ENCODE measurements at places on chromosomes 5 and 9. TPM values are rescaled to one million over a fixed set of nuclear protein-coding genes. Genes with fewer than 3 reads are reported as not detected.

UBE2QL1 gene
- not detected for polyA plus RNA-seq

SH3GL2 gene
- polyA plus RNA-seq: 0.05 TPM

ADRA1B gene
- polyA plus RNA-seq: 1.5 TPM

FYB1 gene
- polyA plus RNA-seq: not detected

PCDHGA5 gene
- polyA plus RNA-seq: 1.3 TPM

GRCh38 chr5:9239071-9239470, 306.8 kb downstream of the SEMA5A start:
- no peaks in the 10 kb centered on the region for H3K27me3 ChIP-seq
- no peak overlapping the region for H3K4me3 ChIP-seq
- no peaks in the 10 kb centered on the region for H3K36me3 ChIP-seq
- DNase-seq: peak; percentile 32
- no peak overlapping the region for H3K27ac ChIP-seq

DNA sequence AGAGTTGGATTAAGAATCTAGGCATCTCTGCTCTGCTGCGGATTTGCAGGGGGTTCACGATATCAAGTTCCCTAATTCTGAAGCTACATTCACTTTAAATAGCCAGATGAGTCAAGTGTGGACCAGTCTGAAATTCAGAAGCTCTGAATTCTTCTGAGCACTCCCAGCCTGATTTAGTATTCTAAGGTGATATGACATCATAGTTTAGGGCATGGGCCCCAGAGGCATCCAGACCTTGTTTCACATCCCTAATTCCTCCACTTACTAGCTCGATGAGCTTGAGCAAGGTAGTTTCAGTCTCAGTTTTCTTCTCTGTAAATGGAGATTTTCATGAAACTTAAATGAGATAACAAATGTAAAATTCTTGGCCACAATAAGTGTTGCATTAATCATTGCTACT, 65.2 kb downstream of the TMEM167A start:
- no peak overlapping the region for H3K27ac ChIP-seq
- H3K4me3 ChIP-seq: no peak overlapping the region
- H3K36me3 ChIP-seq: no peaks in the 10 kb centered on the region
- H3K4me1 ChIP-seq: peaks cover 2% of the 10 kb centered on the region

DNA sequence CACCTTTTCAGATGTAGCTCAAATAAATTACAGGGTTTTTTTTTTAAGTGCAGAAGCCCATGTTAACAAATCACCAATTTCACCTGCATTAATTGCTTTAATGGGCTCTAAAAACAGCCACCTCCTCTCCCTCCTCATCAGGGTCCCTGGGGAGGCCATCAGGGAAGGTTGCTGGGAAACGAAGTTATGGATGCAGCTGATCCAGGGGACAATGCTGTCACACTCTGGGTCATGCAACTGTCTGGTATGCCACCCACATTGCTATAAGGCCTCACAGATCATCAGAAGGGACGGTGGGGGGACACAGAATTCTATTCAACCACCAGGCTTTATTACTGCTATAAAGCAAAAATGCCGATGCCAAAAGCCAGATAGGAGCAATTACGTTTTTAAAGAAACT, 9.3 kb downstream of the WHRN start:
- H3K27ac ChIP-seq: no peak overlapping the region
- H3K36me3 ChIP-seq: no peaks in the 10 kb centered on the region
- H3K27me3 ChIP-seq: peaks cover 21% of the 10 kb centered on the region
- H3K4me3 ChIP-seq: no peak overlapping the region
- H3K4me1 ChIP-seq: no peaks in the 10 kb centered on the region

GRCh38 chr9:83936523-83936922, 15.3 kb upstream of the KIF27 start:
- no peaks in the 10 kb centered on the region for H3K36me3 ChIP-seq
- DNase-seq: no peak
- H3K27ac ChIP-seq: no peak overlapping the region
- H3K27me3 ChIP-seq: no peaks in the 10 kb centered on the region

DNA sequence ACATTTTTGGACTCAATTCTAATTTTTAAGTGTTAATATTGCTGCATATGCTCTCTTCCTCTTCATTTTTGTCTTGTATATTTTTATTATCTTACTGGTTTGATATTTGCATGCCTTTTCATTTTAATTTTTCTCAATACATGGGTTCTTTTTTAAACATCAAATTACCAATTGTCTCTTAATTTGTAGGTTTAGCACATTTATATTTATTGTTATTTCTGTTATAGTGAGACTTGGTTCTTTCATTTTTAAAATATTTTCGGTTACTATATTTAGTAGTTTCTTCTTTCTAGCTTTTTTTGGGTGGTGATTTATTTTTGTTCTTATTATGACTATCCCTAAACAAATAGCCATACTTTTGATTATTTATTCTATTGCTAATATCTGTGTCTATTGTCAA, 19.4 kb downstream of the SPINK5 start:
- H3K36me3 ChIP-seq: no peaks in the 10 kb centered on the region
- H3K27ac ChIP-seq: no peak overlapping the region
- no peak overlapping the region for H3K4me3 ChIP-seq
- H3K27me3 ChIP-seq: no peaks in the 10 kb centered on the region
- no peak for DNase-seq

GRCh38 chr5:60649288-60649917, 50.6 kb downstream of the DEPDC1B start:
- H3K4me3 ChIP-seq: no peak overlapping the region
- no peak overlapping the region for H3K27ac ChIP-seq
- H3K27me3 ChIP-seq: no peaks in the 10 kb centered on the region
- no peaks in the 10 kb centered on the region for H3K36me3 ChIP-seq
- DNase-seq: peak; percentile 51

DNA sequence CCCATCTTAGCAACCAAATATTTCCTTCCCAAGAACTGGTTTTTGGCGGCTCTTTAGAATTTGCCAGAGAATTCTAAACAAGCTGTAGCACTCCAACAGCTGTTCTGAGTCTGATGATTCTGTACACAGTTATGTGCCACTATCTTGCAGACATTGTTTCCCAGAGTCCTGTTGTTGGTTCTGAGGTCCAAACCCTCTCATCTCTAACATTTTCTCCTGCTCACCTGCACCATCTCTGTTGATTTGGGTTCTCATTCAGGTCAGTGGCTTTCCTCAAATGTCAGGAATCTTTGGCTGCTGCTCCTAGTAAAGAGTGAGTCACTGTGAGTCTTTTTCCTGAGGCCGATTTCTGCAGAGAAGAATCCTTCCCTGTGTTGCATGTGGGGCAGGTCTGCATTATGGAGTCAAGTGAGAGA, 50.0 kb downstream of the CAMSAP1 start:
- DNase-seq: peak; percentile 72
- no peak overlapping the region for H3K4me3 ChIP-seq
- H3K4me1 ChIP-seq: peaks cover 13% of the 10 kb centered on the region
- H3K27ac ChIP-seq: no peak overlapping the region
- H3K27me3 ChIP-seq: no peaks in the 10 kb centered on the region
- H3K36me3 ChIP-seq: peaks cover 8% of the 10 kb centered on the region

DNA sequence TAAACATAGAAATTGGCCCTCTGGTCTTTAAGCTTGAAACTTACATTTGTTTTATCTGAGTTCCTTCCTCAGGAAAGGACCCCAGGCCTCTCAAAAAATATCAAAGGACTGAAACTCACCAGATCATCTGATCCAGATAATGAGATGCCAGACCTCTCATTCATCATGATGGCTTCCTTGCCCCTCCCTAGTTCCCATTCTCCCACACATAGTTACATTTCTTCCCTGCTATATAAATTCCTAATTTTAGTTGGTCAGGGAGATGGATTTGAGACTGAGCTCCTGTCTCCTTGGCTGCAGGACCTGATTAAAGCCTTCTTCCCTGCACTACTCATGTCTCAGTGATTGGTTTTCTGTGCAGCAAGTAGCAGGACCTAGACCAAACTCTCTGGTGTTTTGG, 119.4 kb upstream of the SPIN1 start:
- no peaks in the 10 kb centered on the region for H3K36me3 ChIP-seq
- H3K4me1 ChIP-seq: no peaks in the 10 kb centered on the region
- DNase-seq: no peak

GRCh38 chr9:106752581-106752980, 110.4 kb upstream of the ZNF462 start:
- DNase-seq: peak; percentile 8
- no peaks in the 10 kb centered on the region for H3K36me3 ChIP-seq
- H3K27ac ChIP-seq: no peak overlapping the region
- H3K4me3 ChIP-seq: no peak overlapping the region
- H3K27me3 ChIP-seq: no peaks in the 10 kb centered on the region

DNA sequence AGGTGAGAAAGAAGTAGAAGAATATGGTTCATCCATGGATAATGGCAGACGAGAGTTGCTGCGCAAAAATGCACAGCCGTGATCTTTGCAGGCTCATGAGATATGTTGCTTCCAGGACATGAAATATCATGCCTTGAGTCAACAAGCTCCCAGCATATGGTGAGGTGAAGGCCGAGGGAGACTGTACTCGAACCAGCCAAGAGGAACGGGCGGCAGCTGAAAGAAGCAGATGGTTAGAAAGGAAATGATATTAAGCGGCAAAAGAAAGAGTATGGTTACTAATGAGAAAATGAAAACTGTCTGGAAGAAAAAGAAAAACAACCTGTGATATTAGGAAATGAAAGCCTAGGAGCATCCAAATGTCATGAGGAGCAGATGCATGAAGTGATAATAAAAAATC, 344.7 kb upstream of the DAP start:
- no peaks in the 10 kb centered on the region for H3K36me3 ChIP-seq
- peaks cover 4% of the 10 kb centered on the region for H3K27me3 ChIP-seq
- H3K27ac ChIP-seq: no peak overlapping the region
- DNase-seq: no peak
- no peaks in the 10 kb centered on the region for H3K4me1 ChIP-seq
- H3K4me3 ChIP-seq: no peak overlapping the region

GRCh38 chr9:14316602-14317300, 2.8 kb upstream of the NFIB start:
- no peaks in the 10 kb centered on the region for H3K36me3 ChIP-seq
- H3K4me3 ChIP-seq: no peak overlapping the region
- DNase-seq: no peak
- H3K4me1 ChIP-seq: peaks cover 4% of the 10 kb centered on the region

GRCh38 chr5:116452774-116453368, 121.8 kb downstream of the SEMA6A start:
- no peak for DNase-seq
- H3K4me1 ChIP-seq: 0 out of 2 replicates have a peak, but pooled peaks cover 2% of the 10 kb centered on the region
- no peak overlapping the region for H3K27ac ChIP-seq

DNA sequence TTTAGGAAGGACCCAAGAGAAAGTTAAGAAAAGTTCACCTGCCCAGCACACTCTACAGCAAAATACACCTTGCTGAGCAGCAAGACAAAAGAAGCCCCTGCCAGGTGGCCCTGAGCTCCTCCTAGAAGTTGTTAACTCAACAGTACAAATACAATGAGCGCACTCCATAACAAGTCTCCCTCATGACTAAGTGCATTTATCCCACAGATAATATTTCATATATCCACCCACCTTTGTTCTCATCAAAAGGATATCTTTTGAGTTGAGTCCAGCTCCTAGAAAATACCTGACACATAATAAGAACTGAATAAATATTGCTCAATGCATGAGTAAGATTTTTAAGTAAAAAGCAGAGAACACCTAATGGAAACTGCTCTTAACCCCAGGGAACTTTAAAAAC, 73.3 kb downstream of the ABCA1 start:
- H3K27me3 ChIP-seq: no peaks in the 10 kb centered on the region
- H3K4me1 ChIP-seq: peaks cover 9% of the 10 kb centered on the region
- H3K4me3 ChIP-seq: no peak overlapping the region

GRCh38 chr5:93273176-93273575, 307.8 kb downstream of the NR2F1-AS1 start:
- H3K4me1 ChIP-seq: peaks cover 5% of the 10 kb centered on the region
- H3K4me3 ChIP-seq: no peak overlapping the region
- H3K27me3 ChIP-seq: no peaks in the 10 kb centered on the region

DNA sequence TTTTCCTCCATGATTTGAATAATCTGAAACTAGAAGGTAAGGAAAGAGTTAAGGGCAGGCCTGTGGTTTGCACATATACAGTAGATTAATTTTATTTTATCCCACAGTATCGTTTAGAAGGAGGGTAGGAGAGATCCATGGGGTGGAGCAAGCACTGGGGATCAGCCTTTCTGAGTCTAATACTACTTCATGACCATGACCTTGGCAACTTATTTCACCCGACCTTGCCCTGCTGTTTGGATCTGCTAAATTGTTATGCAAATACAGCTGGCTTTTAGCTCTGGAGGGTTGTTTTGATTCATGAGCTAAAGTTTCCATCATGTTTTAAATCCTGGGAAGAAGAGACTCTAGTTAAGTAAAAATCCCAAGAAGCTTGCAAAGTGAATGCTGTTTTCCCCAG, 864 bp upstream of the GRIN3A start:
- no peak overlapping the region for H3K4me3 ChIP-seq
- no peaks in the 10 kb centered on the region for H3K4me1 ChIP-seq
- no peak for DNase-seq
- no peak overlapping the region for H3K27ac ChIP-seq

GRCh38 chr5:2375757-2376250, 375.7 kb downstream of the IRX2 start:
- no peak for DNase-seq
- no peaks in the 10 kb centered on the region for H3K36me3 ChIP-seq

- no peak overlapping the region for H3K4me3 ChIP-seq
- H3K27me3 ChIP-seq: no peaks in the 10 kb centered on the region
- no peaks in the 10 kb centered on the region for H3K36me3 ChIP-seq
- H3K27ac ChIP-seq: no peak overlapping the region
Observed at GRCh38 chr5:91910655-91911054, 527.5 kb upstream of the ARRDC3 start.

GRCh38 chr9:34956648-34957047, 1.4 kb upstream of the PHF24 start:
- no peak overlapping the region for H3K27ac ChIP-seq
- DNase-seq: no peak
- H3K4me1 ChIP-seq: no peaks in the 10 kb centered on the region
- no peak overlapping the region for H3K4me3 ChIP-seq

Measured in IMR-90 (cell line).